Inflammatory macrophage treated with lipopolysaccharide for 1 hour (primary cell): ENCODE measurements at places on chromosomes 1 and 21.
A peak's percentile ranks its signal among the peaks of the same experiment; 100 is the strongest.

- DNase-seq: no peak
Measured at GRCh38 chr1:7379441-7379971, 391.6 kb upstream of the VAMP3 start.

- no peak for DNase-seq
Measured at GRCh38 chr1:230633469-230633868, 8.8 kb upstream of the COG2 start.

DNA sequence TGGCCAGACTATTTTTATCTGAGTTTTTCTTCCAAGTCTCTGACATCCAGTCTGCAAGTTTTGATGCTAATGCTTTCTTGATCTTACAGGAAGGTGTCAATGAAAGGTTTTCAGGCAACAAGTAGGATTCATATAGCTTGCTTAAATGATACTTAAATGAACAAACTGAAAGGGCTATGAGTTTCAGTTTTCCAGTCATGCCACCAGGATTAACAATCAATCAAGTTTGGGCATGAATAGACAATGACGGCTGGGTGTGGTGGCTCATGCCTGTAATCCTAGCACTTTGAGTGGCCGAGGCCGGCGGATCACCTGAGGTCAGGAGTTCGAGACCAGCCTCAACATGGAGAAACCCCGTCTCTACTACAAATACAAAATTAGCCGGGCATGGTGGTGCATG lies 34.3 kb upstream of the SLC16A1 start:
- DNase-seq: no peak

- DNase-seq: no peak
Measured at GRCh38 chr1:12448746-12449177, 169.2 kb downstream of the DHRS3 start.

GRCh38 chr1:244304156-244304555 lies 147.6 kb downstream of the ADSS2 start:
- peak; percentile 90 for DNase-seq

DNA sequence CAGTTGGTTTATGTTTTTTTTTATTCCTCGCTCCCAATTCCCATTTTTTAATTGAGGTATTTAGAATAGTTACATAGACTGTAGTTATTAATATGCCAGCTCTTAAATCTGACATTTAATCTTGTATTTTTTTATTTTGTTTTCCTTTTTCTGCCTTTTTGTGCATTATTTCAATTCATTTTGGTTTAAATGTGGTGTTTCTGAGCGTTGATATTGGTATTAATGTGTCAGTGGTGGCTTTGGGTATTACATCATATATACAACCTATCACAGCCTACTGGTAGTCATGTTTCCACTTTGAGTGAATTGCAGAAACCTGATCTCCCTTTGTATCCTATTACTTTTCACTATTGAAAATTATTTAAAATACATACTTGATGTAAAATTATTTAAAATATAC lies 1027.3 kb downstream of the KCNT2 start:
- no peak for DNase-seq

GRCh38 chr1:91617285-91617765 lies 116.7 kb downstream of the CDC7 start:
- no peak for DNase-seq

- DNase-seq: no peak
Measured at GRCh38 chr1:64129701-64130100, 73.7 kb upstream of the UBE2U start.

- no peak for DNase-seq
Measured at GRCh38 chr1:243705585-243705984, 144.5 kb downstream of the AKT3 start.

DNA sequence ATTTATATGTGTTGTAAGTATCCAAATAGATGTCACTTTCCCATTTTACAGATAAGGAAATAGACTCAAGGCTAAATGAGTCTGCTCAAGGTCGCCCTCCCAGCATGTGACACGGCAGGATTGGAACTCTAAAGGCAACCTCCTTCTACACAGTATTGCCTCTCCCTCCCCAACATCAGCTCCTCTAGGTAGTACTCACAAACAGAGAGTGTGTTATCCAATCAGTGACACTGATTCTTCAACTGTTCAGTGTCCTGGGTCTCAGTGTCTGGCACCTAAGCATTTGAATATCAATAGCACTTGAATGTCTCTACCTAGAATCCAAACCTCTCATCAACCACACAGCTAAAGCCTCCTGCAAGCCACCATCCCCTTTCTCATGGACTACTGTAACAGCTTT lies 87.1 kb downstream of the DAB1 start:
- DNase-seq: no peak

DNA sequence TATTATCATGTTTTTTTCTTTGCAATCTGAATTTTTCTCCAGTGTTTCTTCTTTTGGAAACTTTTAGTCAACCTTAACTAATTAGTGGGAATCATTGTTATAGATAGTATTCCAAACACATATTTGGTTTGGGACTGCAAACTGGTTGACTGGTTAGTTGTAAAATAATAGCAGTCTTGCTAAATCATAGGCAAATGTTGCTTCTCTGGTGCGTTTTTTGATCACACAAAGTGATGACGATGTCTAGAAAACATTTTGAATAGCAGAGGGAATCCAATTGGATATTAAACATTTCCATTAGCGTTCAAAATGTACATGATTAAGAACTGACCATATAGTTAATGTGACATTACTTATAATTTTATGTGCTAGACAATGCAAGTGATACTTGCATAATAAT lies 4.5 kb downstream of the DNAJB4 start:
- no peak for DNase-seq

GRCh38 chr1:201714542-201715329 lies 114.2 kb upstream of the IPO9 start:
- DNase-seq: peak; percentile 99

DNA sequence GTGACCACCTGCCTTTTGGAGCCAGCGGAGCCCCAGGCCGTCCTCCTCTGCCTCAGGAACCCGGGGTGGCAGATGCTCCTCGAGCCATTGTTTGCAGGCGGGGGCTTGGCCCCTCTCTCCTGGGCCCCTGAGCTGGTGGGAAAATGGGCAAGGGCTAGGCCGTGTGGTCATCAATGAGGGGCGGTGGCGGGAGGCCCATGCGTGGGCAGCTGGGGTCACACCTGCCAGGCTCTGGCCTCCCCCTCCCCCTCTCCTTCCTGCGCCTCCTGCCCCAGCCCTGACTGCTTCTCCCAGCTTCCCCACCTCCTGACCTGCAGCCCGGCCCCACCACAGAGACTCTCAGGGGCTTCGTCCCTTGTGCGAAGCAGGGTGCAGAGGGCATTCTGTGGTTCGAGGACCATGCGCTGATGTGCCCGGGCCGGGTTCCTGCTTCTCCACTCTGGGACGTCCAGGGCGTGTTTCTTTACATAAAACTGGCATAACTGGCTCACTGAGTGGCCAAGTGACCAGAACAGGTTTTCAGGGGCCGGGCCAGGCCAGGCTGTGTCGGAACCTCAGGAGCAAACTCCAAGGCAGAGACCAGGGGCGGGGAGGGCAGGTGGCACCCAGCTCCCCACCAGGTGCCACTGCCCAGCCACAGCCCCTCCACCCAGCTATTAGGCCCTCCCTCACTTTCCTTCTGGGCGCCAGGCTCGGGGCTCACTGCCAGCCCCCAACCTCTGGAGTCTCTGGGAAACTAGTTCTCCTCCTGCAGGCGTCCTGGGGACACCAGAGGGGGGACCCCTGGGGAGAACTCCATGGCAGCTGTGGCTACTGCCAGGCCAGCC lies 9.3 kb downstream of the SAMD11 start:
- no peak for DNase-seq

DNA sequence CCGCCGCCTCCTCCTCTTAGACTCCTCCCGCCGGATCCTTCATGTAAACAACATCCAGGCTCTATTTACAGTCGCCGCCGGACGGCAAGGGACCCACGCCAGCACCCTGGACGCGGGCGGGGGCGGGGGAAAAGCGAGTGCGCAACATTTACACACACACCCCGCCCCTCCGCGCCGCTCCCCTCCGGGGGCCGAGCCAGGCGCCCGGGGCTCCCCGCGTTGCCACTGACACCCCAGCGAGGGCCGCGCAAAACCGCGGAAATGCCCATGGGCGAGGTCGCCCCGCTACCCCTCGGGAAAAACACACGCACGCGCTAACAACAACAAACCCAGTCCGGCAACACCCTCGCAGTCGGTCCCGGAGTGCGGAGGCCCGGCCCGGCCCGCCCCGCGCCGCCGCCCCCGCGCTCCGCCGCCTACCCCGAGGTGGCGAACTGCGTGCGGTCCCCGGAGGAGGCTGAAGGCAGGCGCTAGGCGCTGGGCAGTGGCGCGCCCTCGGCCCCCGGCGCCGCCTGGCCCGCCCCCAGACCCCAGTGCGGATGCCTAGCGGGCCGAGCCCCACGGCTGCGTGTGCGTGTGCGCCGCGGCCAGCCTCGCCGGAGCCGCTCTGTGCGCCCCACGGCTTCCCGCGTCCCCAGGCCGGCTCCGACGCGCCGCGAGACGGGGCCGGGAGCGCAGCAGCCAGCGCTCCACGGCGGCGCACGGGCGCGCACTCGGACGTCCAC lies 81.1 kb upstream of the AK4 start:
- peak; percentile 86 for DNase-seq

DNA sequence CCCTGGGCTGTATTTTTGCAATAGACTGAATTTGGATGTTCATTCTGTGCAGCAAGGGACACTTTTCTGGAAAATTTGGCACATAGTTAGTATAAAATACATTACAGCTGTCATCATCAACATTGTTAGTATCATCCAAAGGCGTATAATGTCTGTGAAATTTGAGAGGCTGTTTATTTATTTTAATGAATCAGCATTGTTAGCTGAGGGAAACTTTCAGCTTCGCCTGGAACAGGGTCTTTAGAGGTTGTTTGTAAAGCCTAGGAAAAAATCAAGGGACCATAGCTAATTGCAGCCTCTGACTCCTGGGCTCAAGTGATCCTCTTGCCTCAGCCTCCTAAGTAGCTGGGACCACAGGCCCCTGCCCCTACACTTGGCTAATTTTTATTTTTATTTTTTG lies 106.8 kb upstream of the USP24 start:
- DNase-seq: no peak

- DNase-seq: no peak
Measured at GRCh38 chr1:231940701-231941100, 314.1 kb downstream of the DISC1 start.

- DNase-seq: no peak
Measured at GRCh38 chr1:16986962-16987361, 6.5 kb upstream of the MFAP2 start.

DNA sequence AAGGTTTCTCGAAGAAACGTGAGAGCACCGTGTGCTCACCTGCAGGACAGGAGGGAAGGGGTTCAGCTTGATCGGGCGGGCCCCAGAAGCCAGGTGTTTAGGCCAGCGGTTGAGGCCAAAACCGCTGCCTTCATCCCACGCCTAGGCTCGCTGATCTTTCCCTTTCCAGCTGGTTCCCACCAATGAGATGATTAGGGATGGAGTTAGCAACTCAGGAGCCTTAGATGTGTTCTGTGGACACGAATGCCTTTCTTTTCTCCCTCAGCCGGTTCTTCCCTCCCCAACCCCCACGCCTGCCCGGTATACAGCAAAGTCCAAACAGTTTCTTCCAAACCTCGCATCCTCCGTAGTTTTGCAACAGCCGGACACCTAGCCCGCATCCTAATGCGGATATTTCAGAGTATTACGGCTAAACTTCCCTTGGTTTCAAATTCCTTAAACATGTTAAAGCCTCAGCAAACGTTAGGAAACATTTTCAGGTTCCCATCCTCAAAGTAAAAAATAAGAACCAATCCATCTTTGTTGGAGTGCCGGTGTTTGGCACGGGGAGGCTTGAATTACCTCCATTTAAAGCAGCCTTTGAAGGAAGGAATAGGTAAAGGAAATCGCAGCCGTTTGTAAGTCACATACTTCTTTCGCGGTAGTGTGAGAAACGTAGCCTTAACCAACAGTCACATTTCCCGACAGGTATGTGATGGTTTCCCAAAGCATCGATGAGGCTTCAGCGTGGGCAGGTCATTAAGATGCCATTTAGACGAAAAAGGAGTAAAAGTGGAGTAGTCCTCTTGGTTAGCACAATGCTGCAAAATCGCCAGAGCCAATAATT lies 1.1 kb downstream of the LRRC8C start:
- no peak for DNase-seq

DNA sequence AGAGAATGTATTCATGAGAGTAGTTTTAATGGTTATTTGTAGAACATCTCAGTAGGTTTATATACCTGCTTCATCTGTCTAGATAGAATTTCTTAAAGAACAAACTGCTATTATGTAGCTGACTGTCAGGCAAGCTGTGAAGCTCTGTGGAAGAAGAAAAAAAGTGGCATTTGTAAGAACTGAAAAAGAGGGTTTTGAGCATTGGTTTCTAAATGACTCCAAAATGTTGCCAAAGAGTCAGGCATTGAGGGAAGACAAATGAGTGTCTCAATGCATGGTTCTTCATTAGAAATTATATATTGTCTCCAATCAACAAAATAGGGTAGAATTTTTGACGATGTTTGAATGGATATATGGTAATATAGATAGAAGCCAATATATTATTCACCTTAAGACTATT lies 1276.1 kb downstream of the KCNT2 start:
- DNase-seq: no peak

DNA sequence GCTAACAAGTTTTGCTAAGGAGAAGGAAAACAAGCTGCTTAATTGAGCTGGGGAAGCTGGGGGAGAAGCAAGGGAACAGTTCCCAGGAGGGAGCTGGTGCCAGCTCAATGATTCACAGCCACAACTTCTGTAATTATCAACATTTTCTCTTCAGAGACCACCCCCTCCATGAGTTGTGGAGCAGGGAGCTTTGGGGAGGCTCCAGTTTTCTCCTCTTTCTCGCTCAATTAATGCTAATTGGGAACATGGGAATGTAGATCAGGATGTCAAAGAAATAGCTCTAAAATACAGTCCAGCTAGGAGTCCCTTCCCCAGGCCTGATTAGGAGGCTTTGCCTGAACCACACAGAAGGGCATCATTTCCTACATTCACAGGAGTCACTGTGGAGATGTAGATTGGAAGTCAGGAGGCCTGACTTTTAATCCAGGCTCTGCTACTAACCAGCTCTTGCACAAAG lies 12.1 kb upstream of the MNDA start:
- DNase-seq: no peak

- DNase-seq: no peak
Measured at GRCh38 chr1:6509220-6509918, 17.9 kb upstream of the PLEKHG5 start.

- no peak for DNase-seq
Measured at GRCh38 chr1:226400519-226401354, 7.2 kb downstream of the PARP1 start.

DNA sequence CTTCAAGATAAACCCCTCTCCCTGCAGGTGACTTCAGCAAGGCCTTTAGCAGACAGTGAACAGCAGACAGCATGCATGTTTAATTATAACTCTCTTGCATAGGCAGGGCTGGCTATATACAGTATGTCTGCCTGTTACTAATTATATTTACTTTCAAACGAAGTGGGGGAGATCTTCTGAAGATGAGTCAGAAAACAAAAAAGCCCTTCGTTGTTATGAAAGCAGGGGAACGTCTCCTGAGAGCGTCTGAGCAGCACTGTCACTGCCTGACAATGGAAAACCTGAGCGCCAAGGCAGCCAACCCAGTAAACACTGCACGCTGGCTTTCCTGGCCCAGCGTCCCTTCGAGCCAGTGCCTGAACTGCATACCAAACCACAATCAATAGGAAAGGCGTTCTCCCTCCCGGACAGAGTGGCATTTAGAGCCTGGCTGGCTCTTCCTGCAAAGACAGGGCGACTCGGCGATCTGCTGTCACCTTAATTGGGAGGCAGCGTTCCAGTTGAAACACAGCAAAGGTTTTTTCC lies 54.1 kb downstream of the TOMM20 start:
- peak; percentile 92 for DNase-seq

GRCh38 chr1:74592580-74593355 lies 80.4 kb upstream of the LRRC53 start:
- DNase-seq: no peak

- no peak for DNase-seq
Measured at GRCh38 chr1:156388174-156389137, 19.4 kb downstream of the RHBG start.
